A673 (cell line): ENCODE measurements at places on chromosomes 11 and 22.

GRCh38 chr11:68014157-68014946 is 4.2 kb downstream of the ALDH3B1 start:
- no peak for DNase-seq

- DNase-seq = no peak
These were observed 37.8 kb downstream of the MRE11 start for GRCh38 chr11:94455861-94456260.

DNA sequence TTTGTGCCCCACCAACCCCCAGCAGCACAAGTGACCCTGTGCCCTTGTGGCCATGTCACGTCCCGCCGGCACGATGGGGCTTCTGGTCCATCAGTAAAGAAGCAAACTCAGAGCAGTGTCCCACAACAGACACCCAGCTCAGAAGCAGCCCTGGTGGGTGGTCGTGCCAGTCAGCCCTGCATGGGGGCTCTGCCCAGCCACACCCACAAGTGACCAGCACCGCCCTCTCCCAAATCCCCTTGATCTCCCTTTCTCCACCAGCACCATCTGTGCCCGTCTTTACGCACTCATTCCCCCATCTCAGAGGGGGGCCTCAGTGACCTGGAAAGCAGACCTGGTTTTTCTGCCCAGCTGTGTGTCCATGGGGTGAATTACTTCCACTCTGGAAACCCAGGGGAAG is 149.1 kb downstream of the DSCAML1 start:
- no peak for DNase-seq

DNA sequence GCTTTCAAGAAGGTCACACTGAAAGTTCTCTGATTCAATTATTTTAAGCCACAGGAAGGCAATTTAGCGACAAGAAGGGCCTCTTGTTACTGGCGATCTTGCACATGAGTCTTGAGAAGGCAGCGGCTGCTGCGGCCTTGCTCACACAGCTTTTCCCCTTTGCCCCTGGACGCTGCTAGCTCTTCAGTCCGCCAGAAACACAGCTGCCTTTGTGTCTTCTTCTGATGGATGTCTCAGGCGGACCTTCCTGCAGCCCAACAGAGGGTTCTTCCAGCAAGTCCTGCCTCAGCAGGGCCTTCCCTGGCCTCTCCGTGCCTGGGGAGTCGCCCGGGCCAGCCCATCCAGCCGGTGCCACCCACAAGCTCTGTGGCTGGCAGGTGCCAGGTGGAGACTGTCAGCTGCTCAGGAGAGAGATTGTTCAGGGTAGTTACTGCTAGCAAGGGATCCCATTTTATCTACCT is 59.4 kb downstream of the PKNOX2 start:
- no peak for DNase-seq

- DNase-seq = peak; percentile 44
These were observed 845 bp downstream of the MPPED2 start for GRCh38 chr11:30585125-30585891.

DNA sequence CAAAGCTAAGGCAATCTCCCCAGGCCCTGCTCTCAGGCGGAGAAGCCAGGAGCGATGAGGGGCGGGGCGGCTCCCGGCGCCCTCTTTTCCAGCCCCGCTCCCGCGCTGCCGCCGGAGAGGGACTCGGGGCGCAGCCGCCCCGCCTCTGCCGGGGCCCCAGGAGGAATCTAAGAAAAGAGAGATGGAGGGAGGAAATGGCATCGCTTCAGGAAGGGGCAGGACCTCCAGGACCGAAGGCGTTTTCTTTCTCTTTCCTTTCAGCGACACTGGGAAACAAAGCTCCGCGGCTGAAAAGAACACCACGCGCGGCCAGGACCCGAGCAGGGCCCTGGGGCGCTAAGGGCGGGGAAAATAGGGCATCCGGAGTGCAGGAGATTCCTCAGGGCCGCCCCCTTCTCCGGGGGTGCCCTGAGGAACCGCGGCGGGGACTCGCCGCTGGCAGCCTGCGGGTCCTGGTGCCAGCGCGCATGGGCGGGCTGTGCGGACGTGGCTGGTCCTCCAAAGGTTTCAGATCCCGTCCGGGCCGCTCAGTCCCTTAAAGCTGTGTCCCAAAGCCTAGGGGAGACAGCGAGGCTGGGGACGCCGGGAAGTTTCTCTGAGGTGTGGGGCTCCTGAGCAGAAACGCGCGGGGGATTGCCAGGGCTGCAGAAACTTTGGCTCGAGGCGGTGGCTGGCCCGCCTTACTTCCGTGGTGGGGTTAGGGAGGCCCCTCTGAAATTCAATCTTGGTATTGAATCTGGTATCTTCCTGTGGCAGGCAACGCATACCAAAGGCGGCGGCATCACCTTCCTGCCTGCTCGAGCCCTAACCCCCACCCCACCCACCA is 2.8 kb upstream of the BSX start:
- no peak for DNase-seq

DNA sequence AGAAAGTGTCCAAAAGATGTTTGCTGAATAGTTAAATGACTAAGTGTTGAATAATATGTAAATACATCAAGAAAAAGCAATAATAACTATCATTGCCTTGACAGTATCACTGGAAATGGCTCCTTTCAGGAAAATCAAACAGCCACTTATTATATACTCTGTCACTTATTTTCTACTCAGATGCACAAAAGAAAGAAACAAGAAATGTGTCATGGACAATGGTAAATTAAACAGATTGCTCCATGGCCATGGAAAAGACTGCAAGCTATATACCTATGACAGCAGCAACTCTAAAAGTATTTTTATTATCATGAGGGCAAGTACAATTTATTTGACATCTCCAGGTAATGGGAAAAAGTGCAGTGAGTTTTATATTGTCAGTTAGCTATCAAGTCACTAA is 52.9 kb upstream of the GUCY1A2 start:
- DNase-seq = no peak

DNA sequence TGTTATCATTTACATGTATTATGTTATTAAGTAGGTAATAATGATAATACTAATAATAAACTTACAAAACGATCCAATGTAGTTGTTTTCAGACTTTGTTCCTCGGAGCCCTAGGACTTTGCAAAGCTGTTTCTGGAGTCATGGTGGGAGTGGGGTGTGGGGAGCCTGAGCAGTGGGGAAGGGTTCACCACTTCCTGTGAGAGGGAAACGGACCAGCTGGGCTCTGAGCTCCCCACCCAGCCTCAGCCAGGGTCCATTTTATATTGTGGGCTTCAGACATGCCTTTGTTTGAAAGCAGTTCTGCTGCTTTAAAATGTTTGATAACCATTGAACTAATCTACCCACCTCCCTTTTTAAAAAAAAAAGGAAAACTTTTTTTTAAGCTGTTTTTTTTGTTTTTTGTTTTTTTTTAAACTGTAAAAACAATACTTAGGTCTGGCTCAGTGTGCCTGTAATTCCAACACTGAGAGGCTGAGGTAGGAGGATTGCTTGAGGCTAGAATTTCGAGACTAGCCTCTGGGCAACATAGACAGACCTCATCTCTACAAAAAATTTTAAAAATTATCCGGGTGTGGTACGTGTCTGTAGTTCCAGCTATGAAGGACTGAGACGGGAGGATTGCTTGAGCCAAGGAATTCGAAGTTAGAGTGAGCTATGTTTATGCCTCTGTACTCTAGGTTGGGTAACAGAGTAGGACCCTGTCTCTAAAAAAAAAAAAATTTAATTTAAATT is 7.0 kb downstream of the SERPING1 start:
- DNase-seq = peak; percentile 41

- DNase-seq = no peak
These were observed 41.4 kb upstream of the SMIM38 start for GRCh38 chr11:69114362-69114761.

DNA sequence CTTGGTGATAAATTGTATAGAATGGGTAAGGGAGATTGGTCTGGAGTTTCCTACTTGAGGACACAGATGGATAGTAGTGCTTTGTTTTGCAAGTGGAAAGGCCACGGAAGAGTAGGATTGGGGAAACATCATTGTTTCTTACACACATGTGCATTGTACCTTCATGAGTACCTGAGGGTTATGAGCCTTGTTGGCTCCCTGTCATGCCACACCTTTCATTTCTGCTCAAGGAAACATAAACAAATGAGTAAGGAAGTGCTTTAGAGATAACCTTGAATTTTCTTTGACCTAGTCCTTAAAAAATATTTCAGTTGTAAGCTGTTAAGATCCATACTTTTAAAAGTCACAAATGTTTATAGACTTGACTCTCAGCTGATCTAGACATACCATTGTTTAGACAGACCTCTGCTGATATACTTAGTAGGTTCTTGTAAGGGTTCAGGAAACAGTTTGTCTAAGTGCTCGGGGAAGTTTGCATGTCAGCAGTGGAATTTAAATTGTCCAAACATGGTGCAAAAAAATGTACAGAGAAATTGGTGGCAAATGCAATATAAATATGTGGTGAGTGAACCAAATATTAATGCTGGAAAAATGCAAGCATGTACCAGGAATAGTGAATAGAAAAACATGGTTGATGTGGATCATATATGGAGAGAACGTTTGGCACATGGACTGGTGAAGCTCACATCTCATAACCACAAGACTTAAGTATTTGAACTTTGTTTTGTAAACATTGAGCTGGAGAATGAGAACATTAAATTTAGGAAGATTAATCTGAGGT is 40.9 kb downstream of the GAS2 start:
- DNase-seq = no peak

DNA sequence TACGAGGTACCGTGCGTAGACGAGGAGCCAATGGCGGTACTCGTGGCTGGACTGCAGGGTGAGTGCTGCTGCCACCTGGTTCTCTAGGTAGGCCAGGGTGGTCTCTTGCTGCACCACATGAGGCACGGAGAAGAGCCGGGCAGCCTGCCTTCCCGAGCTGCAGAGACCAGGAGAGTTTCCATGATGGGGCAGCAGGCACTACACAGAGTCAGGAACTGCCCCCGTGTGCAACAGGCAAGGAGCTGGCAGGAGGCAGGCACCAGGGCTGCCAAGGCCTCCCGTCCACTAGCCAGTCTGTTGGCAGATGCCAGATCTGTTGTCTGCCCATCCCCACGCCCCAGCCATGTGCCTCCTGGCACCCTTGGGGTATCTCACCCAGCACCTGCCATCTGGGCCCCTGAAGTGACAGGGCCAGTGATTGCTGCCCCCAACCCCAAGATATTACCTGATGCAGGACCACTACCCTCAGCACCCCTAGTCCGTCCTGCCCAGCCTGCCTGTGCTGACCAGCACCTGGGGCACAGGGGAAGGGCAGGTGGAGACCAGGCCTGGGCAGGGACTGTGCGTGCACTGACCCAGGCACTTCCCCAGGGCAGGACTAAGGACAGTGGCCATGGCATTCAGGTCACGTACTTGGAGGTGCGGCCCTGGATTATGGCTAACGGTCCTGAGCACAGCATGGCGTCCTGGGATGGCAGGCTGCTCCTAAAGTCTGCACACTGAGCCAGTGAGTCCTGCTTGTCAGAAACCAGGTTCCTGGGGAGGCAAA is 62.0 kb upstream of the CLTCL1 start:
- no peak for DNase-seq

DNA sequence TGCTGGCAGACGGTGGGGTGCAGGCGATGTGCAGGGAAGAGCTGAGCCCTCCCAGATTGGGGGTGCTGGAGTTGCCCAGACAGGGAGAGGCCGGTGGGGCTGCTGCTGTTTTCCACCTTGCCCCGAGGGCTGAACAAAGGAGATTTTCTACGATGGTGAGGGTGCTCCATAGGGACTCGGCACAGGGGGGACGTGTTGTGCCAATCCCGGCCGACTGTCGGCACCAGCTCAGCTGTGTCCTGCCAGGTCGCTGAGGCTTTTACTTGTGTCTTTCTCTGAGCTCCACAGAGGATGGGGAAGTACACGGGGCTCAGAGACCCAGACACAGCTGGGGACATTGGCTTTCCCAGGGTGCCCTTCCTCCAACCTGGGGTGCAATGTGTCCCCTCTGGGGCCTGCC is 816.8 kb downstream of the BRD1 start:
- no peak for DNase-seq

- no peak for DNase-seq
These were observed 46.1 kb upstream of the BLID start for GRCh38 chr11:122162095-122162494.

GRCh38 chr11:65227879-65228278 is 33.9 kb upstream of the POLA2 start:
- no peak for DNase-seq

- DNase-seq = peak; percentile 94
These were observed 39.6 kb downstream of the TSPAN18 start for GRCh38 chr11:44766112-44766971.

DNA sequence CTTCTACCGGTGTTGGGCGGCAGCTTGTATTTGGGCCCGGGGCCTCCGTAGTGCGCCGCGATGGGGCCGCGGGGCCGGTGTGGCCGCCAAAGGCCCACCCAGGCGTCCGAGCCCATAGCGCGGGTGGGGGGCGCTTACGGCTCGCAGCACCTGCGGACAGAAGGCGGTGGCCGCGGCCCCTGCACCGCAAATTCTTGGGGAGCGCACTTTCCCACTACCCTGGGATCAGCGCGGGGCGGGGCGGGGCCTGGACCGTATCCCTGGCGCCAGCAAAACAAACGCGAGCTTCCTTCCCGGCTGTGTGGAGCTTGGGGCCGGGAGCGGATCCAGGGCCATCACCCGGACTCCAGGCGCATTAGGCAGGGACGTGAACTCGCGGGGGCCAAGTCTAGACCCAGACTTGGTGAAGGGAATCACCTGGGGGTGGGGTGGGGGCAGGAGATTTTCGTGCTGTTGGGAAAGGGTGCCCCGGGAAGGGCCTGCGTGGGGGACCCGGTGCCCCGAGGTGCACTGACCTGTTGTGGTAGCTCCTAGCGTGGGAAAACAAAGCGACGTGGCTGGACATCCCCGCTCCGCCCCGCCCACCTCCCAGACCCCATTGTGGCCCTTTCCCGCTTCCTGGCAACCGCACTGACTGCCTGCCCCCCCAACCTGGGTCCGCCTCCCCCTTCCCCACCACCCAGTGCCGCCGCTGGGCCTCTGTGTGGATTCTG is 2.3 kb upstream of the TYMP start:
- DNase-seq = no peak

GRCh38 chr11:114678125-114679036 is at the start of gene NXPE2:
NXPE2 (plus strand) TSS chr11:114678527; CDS start chr11:114678576, 49 bp downstream.
- no peak for DNase-seq

DNA sequence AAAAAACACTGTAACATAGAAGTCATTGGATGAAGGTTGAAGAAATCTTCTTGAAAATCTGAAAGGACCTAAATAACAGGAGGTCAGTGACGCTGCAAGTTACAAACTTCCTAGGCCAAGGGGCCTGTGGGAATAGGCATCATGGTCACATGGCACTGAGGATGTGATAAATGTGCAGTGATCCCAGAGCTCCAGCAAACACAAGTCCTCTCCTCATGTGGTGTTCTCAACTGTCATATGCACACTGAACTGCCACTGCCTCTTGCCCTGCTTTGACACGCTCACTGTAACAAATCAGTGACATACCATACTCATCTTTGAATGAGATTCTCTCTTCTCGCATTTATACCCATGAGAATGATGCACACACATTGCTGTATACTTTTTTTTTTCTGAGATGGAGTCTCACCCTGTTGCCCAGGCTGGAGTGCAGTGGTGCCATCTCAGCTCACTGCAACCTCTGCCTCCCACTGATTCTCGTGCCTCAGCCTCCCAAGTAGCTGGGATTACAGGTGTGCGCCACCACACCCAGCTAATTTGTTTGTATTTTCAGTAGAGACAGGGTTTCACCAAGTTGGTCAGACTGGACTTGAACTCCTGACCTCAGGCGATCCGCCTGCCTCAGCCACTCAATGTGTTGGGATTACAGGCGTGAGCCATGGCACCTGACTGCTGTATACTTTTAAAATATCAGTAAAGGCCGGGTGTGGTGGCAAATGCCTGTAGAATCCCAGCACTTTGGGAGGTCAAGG is 65.1 kb upstream of the YPEL1 start:
- no peak for DNase-seq

GRCh38 chr22:31451709-31452571 is 37.7 kb downstream of the EIF4ENIF1 start:
- peak; percentile 49 for DNase-seq

- DNase-seq = no peak
These were observed 17.8 kb upstream of the ST3GAL4 start for GRCh38 chr11:126337474-126338241.

GRCh38 chr11:130209128-130209932 is 49.7 kb downstream of the ST14 start:
- no peak for DNase-seq
